ENCODE measurements at places on chromosomes 1 and 21.
A peak's percentile ranks its signal among the peaks of the same experiment; 100 is the strongest.

DNA sequence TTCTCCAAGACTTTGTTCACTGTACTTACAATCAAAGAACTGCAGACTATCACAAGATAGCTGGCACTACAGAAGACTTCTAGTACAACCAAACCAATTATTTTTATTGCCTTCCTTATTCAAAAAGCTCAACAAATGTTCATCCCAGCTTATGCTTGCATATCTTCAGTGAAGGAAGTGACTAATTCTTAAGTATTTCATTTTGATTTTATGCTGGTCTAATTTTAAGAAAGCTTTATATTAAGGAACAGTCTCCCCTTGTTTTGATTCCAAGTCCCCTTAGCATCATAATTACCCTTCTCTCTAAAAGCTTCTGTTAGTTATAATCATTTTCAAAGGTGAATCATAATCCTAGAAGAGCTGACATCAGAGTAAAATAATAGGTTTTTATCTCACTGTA, 132.9 kb downstream of the LRRIQ3 start:
- DNase-seq, result no peak

DNA sequence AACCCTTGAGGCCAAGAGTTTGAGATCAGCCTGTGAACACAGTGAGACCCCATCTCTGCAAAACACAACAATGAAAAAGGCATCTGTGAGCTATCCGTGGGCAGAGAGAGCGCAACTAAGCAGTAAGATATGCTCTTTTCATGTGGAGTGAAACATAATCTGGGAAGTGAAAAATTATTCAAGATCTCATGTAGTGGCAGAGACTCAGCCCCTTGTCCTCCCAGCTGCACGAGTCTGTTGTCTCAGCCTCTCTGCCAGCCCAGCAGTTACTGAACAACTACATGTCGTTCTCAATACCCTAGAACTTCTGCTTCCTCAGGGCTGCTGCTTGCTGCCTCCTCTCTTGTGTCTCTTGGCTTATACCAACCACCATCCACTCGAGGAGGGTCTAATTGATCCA, 61.3 kb upstream of the WDR26 start:
- DNase-seq, result no peak

DNA sequence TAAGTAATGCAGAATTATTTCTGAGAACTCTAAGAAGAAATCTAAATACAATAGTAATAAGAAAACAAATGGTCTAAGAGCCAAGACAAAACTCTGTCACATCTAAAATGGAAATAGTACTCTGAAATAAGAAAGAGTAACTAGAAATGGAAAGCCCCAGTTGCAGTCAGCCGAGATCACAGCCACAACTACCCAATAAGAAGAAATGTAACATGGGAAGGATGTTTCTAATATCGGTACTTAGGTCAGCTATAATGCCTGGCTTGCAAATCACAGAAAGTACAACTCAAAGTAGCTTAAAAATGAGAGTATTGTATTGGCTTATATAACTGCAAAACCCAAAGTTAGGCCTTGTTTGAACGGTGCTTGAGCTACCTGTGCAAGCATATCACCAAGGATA, 58.6 kb upstream of the USP25 start:
- peak; percentile 50 for DNase-seq

DNA sequence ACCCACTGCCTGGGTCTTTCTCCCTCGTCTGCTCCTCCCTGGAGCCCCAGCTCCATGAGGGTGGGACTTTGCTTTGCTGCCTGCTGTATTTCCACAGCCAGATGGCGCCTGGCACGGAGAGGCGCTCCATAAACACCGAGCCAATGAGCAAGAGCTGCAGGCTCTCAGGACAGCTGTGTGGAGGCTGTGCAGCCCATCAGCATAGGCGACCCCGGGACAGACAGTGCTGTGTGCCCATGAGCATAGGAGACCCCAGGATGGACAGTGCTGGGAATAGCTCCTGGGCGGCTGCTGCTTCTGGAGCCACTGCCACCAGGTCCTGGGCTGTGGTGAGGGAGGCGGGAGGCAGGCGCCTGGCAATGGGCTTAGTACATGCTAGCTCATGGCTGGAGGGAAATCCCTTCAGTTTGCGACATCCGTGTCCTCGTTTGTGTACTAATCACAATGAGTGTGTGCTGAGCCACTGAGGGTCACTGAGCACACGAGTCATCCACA, 29.2 kb downstream of the CEP104 start:
- no peak for DNase-seq

DNA sequence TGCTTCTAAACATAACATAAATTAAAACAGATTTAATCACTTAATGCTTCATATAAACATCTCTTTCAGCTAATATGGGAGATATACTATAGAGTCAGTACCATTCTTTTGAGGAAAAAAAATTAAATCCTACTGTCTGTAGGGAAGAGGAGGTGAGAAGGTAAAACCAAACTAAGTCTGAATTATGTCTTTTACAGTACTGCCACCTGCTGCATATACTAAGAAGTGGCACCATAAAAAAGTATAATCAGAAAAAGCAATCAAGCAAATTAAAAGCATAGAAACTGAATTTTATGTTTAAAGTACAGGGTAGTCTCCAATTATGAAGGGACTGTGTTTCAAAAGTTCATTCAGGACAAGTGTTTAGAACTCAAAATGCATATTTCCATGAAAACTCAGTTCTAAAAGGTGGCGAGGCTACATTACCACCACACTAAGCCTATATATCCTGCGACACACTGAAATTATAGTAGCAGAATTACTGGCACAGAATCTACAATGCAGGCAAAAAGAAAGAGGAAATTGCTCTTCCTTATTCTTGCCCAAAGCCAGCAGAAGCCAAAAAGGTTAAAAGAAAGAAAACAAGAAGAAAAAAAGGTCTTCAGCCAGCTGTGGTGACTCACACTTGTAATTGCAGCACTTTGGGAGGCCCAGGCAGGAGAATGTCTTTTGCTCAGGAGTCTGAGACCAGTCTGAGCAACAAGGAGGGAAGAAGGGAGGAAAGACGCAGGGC, 9.0 kb downstream of the NSL1 start:
- DNase-seq, result peak; percentile 29

GRCh38 chr1:221631556-221631955, 110.3 kb downstream of the DUSP10 start:
- no peak for DNase-seq

DNA sequence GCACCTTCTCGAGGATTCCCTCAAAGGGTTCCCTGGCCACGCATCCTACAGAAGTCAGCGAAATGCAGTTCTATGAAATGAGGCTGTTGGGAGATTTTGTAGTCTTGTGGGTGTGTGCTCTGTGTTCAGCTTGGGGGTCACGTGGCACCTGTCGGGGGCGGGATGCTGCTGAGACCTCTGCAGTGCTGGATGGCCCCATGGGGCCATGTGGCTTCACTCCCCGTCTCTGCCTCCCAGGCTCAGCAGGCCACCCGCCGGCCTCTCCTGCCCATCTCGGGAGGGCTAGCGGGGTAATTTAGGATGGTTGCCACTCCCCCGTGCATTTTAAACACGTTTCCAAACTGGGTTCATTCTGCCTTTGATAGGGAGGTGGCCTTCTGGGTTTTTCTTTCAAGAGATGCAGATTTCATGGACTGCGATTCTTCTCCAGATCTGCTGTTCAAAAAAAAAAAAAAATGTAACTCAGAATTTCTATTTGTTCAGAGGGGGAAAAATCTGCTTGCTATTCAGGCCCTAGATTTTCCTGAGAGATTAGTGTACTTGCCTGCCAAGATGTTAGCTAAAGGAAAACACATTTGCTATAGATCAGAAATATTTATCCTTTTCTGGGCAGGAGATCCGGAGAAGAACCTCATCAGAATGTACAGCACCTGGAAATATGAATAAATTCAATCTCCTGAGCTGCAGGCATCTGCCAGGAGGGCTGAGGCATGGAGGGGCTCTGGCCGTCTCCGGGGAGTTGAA, 277.2 kb upstream of the VAMP3 start:
- no peak for DNase-seq

Data from GM20000 (cell line).